ENCODE measurements at places on chromosomes 2 and 18.

DNA sequence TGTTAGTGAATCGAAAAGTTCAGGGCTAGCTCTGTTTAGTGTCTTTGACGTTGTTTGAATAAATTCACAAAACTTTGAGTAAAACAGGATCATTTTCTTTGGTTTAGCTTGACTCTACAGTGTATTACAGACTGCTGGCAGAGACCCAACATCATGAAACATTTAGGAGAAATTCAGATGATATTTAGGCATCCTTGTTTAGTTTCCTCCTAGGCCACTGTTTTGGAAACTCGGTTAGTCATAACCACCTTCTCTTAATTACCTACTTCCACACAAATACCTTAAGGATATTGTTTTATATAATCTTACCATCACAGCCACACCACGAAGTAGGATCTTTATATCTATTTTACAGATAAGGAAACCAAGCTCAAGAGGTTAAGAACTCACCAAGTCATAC, 7.8 kb downstream of the LIMS1 start:
- H3K4me1 ChIP-seq = no peaks in the 10 kb centered on the region
- no peaks in the 10 kb centered on the region for H3K36me3 ChIP-seq
- no peaks in the 10 kb centered on the region for H3K27me3 ChIP-seq
- DNase-seq = no peak
- H3K27ac ChIP-seq = no peak overlapping the region
- no peak overlapping the region for H3K4me3 ChIP-seq

GRCh38 chr18:48751727-48752468, 198.9 kb downstream of the SMAD7 start:
- H3K4me1 ChIP-seq = no peaks in the 10 kb centered on the region
- DNase-seq = peak; percentile 35
- H3K36me3 ChIP-seq = no peaks in the 10 kb centered on the region
- no peaks in the 10 kb centered on the region for H3K27me3 ChIP-seq
- no peak overlapping the region for H3K27ac ChIP-seq

DNA sequence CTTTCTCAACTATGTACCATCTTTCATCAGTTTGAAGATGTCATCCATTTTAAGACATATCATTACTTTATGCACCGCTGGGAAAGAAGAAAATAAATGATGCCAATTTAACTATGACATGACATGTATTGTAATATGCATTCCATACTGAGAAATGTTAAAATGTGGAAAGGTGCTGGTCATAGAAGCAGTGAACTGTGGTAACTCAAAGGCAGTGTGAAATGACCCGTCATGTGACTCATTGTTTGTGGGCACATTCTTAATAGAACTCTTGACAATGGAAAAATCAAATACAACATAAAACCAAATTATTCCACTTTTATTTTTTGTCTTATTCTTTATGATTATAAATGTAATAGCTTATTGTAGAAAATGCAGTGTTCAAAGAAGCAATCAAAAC, 455.0 kb upstream of the ST6GAL2 start:
- no peak overlapping the region for H3K4me3 ChIP-seq
- H3K27ac ChIP-seq = no peak overlapping the region
- no peaks in the 10 kb centered on the region for H3K4me1 ChIP-seq

DNA sequence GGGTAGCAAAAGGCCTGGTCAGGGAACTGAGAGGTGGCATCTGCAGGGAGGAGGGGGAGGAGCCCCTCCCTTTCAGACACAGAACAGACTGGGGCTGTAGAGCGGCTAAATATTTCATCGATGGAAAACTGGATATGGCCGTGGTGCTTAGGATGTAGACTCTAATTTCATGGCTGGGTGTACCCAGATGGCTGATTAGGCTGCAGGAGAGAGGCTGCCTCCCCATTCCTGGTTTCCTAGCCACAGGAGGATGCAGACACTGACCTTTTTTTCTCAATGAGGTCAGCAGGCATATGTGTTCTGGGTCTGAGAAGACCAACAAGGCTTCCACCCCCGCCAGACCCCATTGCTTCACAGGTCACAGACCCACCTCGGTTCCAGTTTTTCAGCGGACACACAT, 79.3 kb upstream of the STPG4 start:
- no peaks in the 10 kb centered on the region for H3K36me3 ChIP-seq
- no peak overlapping the region for H3K4me3 ChIP-seq
- no peak overlapping the region for H3K27ac ChIP-seq
- H3K4me1 ChIP-seq = peaks cover 9% of the 10 kb centered on the region

DNA sequence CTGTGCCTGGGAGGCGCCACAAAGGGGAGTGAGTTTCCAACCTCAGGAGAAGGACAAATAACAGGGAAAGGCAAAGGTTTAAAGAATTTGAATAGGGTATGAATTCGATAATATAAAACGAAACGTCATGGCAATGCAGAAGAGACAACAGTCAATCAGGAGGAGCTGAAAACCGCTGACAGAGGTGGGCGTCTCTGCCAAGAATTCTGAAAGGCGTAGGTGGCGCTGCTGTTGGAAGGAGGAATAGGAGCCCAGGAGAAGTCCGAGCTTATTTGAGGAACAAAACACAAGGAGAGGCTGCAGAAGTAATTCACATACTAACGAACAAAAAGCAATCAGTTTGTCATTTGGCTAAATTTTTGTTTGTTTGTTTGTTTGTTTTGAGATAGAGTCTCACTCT, 485.8 kb upstream of the POU3F3 start:
- H3K27me3 ChIP-seq = no peaks in the 10 kb centered on the region
- no peaks in the 10 kb centered on the region for H3K36me3 ChIP-seq
- DNase-seq = no peak

GRCh38 chr2:233563663-233564430, 2.7 kb downstream of the USP40 start:
- no peak for DNase-seq
- H3K36me3 ChIP-seq = peaks cover 3% of the 10 kb centered on the region
- no peak overlapping the region for H3K27ac ChIP-seq
- H3K4me1 ChIP-seq = no peaks in the 10 kb centered on the region

DNA sequence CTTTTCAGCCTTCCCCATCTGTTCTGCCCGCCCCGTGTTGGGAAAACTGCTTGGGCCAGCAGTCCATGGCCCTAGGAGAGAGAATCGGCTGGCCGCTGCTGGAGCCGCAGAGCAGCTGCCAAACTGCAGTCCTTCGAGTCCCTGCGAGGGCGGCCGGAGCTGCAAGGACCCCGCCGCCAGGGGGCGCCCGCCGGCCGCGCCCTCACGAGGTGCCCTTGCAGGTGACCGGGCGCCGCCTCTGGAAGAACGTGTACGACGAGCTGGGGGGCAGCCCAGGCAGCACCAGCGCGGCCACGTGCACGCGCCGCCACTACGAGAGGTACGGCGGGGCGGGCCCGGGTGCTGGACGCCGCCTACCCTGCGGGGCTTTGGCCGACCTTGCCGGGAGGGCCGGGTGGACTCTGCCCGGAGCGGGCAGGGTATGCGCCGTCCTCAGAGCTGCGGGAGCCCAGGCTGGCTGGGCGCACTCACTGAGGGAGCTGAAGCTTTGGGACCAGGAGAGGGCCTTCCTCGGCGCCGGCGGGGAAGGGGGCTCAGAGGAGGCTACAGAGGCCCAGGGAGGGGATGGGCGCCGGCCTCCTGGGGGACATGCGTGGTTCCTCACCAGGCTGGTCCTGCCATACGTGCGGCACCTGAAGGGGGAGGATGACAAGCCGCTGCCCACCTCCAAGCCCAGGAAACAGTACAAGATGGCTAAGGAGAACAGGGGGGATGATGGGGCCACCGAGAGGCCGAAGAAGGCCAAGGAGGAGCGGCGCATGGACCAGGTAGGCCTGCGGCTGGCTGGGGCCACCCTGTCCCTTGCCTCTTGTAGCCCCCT, 13.6 kb downstream of the ARID5A start:
- no peaks in the 10 kb centered on the region for H3K27me3 ChIP-seq
- peak; percentile 95 for DNase-seq
- peak overlapping the region; percentile 65 for H3K4me3 ChIP-seq
- peak overlapping the region; percentile 86 for H3K27ac ChIP-seq

DNA sequence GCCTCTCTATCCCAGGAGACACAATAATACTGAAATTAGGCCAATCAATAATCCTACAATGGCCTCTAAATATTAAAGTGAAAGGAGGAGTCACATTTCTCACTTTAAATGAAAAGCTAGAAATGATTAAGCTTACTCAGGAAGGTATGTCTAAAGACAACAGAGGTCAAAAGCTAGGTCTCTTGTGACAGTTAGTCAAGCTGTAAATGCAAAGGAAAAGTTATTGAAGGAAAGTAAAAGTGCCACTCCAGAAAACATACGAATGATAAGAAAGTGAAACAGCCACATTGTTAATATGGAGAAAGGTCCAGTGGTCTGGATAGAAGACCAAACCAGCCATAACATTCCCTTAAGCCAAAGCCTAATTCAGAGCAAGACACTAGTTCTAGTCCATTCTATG, 9.5 kb downstream of the SESTD1 start:
- no peak for DNase-seq
- no peak overlapping the region for H3K4me3 ChIP-seq
- no peaks in the 10 kb centered on the region for H3K36me3 ChIP-seq
- H3K4me1 ChIP-seq = peaks cover 4% of the 10 kb centered on the region
- no peaks in the 10 kb centered on the region for H3K27me3 ChIP-seq

- no peak for DNase-seq
- H3K36me3 ChIP-seq = no peaks in the 10 kb centered on the region
- no peaks in the 10 kb centered on the region for H3K4me1 ChIP-seq
- no peak overlapping the region for H3K27ac ChIP-seq
- no peak overlapping the region for H3K4me3 ChIP-seq
These were observed 484.1 kb downstream of the DCC start for GRCh38 chr18:52824126-52824525.

DNA sequence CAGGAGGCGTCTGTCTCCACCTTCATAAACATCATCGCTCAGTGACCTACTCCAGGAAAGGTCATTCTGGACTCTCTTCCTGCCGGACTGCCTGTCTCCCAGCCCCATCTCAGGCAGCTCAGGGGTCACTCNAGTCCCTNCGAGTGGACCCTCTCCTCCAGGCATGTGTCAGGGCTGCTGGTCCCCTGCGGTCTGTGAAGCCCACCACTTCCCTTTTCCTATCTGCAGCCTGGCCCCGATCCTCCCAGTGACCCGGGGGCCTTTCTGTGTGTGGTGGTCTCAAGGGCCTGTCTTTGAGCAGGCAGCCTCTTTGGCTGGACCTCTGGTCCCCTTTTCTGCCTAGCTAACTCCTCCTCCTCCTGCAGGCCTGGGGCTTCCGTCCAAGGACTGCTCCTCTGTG, 5.9 kb upstream of the PARD6G start:
- H3K27me3 ChIP-seq = no peaks in the 10 kb centered on the region
- no peak overlapping the region for H3K4me3 ChIP-seq

DNA sequence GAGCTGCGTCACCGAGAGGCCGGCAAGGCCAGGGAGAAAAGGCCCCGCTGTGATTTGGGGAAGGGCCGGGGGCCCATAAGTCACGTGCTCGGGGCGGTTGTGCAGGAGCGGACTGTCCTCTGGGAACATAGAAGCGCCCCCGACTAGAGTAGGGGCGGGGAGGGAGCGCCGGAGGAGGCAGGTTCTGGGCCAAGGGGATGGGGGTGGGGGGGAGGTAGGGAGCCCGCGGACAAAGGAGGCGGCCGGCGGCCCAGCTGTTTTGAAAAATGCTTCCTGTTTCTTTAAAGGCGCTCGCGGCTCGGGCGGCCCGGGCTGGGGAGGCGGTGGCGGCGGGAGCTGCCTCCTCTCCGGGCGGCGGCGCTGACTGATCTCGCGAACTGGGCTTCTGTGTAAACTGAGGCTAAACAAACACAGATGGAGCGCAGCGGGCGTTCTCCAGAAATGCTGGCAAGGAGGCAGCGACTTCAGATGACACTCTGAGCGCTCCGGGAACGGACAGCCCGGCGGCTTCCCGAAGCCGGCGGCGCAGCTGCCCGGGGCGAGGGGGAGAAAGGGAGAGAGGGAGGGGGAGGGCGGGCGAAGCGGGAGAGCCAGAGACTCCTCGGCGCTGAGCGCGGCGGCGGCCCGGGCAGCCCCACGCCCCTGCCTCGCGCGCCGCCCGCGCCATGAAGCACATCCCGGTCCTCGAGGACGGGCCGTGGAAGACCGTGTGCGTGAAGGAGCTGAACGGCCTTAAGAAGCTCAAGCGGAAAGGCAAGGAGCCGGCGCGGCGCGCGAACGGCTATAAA, at the start of gene ATOH8:
ATOH8 (plus strand) TSS at position 467 of the 788 bp plus-strand sequence; CDS start at position 666, 199 bp downstream.
- H3K4me3 ChIP-seq = peak within 1 kb of the TSS; percentile 67
- DNase-seq = peak; percentile 88
- H3K36me3 ChIP-seq = no peaks in the 10 kb centered on the region
- no peaks in the 10 kb centered on the region for H3K27me3 ChIP-seq
- H3K4me1 ChIP-seq = no peaks in the 10 kb centered on the region
- peak within 1 kb of the TSS; percentile 51 for H3K27ac ChIP-seq

DNA sequence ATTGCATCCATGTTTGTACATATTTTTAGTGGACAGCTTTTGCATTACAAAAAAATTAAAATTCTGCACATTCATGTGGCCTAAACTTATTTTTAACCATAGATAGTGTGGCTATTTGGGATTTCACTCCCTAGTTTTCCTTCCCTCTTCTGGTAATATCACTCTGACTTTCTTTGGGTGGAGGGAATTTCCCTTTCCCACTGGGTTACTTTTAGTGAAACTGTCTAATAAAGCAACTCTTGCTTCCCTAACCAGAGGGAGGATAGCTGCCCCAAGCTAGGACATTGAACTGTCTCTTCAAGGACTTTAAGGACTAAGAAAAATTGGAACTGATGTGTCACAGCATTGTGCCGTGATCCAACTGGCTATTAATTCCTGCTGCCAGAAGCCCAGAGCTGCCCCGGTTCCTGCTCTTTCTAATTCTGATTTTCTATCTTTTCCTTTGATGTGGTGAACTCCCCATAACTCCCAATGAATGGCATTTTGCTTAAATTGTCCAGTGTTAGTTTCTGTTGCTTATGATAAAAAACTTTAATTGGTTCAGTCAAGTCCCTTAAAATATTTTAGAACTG, 20.0 kb upstream of the EFR3B start:
- no peak overlapping the region for H3K4me3 ChIP-seq
- no peak for DNase-seq
- no peak overlapping the region for H3K27ac ChIP-seq
- no peaks in the 10 kb centered on the region for H3K4me1 ChIP-seq

DNA sequence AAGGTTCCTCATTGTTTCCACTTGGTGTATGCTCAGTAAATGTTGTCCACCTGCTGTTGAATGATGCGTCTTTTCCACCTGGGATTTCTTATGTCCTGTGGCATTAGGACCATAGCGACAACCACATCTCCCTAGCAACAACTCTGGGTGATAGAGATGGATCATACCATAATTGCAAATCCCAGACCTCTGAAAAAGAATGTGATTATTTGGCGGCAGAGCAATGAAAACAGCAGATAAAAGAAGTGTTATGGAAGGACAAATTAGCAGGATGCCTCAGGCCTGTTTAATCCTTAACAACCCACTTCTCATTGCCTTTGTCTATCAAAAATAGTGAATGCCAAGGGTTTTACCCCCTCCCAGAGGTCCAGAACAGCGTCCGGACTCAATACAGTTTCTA, 278.9 kb downstream of the TSN start:
- no peaks in the 10 kb centered on the region for H3K36me3 ChIP-seq
- H3K4me3 ChIP-seq = no peak overlapping the region
- H3K4me1 ChIP-seq = no peaks in the 10 kb centered on the region

DNA sequence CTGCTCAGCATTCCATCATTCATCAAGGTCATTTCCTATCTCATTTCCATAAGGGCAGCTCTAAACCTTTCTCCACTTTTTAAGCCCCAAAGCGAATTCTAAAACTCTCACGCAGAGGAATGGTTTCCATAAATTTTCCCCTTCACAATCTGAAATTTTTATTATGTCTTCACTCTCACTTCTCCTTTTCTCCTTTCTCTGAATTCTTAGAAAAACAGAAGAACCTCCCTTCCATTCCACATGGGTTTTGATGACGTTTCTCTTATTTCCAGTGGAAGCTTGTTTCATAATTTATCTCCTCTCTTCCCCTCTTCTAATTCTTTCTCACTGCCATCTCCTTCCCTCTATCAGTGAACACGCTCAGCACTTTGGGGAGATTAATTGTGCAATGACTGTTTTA, 97.3 kb downstream of the SPATS2L start:
- H3K4me3 ChIP-seq = no peak overlapping the region
- H3K4me1 ChIP-seq = peaks cover 13% of the 10 kb centered on the region
- no peak for DNase-seq
- no peak overlapping the region for H3K27ac ChIP-seq
- no peaks in the 10 kb centered on the region for H3K27me3 ChIP-seq

All from right lobe of liver (tissue), 6 donors.